Ovary (tissue), 10 donors: ENCODE measurements at places on chromosomes 7 and 10. TPM values are rescaled to one million over a fixed set of nuclear protein-coding genes. Genes with fewer than 3 reads are reported as not detected.

COL26A1 gene
- 0.38 TPM for total RNA-seq

DNA sequence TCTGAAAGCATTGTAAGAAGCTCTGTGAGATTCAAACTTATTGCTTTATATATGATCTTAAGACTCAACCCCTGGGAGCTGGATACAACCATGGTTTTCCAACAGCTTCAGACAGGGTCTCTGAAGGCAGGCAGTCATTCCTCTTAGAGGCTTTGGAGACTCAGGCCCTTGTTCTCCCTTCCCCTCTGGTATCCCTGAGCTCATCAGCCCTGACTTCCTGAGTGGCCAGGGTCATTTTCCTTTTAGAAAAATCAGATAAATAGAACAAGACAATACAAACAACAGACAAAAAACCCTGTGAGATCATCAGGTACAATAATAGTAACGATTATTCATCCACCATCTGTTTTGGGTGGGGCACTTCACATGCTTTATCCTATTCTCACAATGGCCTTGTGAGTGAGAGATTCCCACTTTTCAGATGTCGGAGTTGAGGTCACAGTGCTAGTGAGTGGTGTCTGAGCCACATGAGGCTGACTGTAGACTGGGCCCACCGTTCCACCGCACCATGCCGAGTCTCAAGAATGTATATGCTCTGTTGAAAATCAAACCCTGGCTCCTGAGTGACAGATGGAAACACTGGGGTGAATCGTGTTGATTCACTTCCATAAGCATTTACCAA, 144.2 kb downstream of the CXCL12 start:
- no peak for DNase-seq

- DNase-seq, result no peak
These were observed 572.9 kb downstream of the ETV1 start for GRCh38 chr7:13416544-13416943.

- DNase-seq, result no peak
These were observed 347.0 kb downstream of the KCNMA1 start for GRCh38 chr10:77290528-77291155.

GRCh38 chr7:30596014-30596641, 1.4 kb downstream of the GARS1 start:
- DNase-seq, result no peak

DNA sequence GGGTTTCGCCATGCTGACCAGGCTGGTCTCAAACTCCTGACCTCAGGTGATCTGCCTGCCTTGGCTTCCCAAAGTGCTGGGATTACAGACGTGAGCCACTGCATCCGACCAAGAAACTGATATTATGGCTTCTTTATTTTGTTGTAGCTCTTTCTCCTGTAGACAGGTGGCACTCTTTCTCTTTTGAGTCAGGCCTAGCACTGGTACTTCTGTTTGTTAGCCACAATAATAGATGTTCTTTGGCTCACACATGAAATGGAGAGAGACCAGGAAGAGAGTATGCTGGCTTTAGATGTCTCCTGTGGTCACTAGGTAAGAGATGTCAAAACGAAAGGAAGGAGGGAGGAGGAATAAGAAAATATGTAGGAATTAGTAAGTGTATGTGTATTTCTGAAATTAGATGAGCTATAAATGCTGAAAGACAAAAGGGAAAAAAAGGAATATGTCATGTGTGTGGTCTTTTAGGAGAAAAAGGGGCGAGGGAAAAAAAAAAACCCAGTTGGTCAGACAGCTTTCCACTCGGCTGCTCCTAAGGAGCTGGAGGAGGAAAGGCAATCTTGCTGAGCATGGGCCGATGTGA, 78.7 kb downstream of the CLEC2L start:
- no peak for DNase-seq
